AG09319 (cell line): ENCODE measurements at places on chromosomes 1 and 21.

GRCh38 chr1:48182439-48182838 is 40.1 kb upstream of the SLC5A9 start:
- DNase-seq: no peak

- DNase-seq: peak; percentile 89
Measured at GRCh38 chr1:59367301-59368007, 70.6 kb downstream of the FGGY start.

DNA sequence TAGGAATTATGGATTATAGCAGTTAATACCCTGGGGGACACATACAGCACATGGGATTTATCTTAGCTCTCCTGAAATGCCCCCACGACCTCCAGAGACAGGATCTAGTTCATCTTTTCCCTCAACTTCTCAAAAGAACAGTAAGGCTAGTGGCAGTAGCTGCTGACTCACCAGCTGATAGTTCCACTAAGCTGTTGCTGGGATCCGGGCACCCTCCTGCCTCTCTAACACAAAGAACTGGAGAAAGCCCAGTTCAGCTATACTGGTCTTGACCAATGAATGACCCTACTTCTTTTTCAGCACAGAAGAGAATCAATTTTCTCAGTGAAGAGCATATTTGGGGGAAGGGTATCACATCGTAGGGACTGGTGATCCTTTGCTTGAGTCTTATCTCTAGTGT is 84.1 kb downstream of the PGBD5 start:
- no peak for DNase-seq

GRCh38 chr1:161258439-161259344 is at the start of gene PCP4L1:
Gene PCP4L1 (plus strand): TSS chr1:161258745. CDS start chr1:161258975, 230 bp downstream.
- no peak for DNase-seq

- DNase-seq: peak; percentile 18
Measured at GRCh38 chr1:24805534-24806301, 60.5 kb downstream of the CLIC4 start.

DNA sequence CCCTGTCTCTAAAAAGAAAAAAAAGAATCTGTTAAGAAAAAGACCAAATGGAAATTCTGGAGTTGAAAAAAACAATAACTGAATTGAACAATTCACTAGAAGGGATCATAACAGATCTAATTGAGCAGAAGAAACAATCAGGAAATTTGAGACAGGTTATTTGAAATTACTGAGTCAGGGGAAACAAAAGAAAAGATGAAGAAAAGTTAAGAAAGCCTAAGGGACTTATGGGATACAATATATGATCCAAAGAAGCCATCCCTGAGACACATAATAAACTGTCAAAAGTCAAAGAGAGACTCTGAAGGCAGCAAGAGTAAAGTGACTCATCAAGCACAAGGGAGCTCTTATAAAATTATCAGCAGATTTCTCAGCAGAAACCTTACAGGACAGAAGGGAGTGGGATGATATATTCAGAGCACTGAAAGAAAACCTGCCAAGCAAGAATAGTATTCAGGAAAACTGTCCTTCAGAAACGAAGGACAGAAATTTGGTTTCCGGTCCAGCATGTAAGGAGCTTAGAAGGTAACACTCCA is 44.5 kb downstream of the SLC2A1 start:
- no peak for DNase-seq

DNA sequence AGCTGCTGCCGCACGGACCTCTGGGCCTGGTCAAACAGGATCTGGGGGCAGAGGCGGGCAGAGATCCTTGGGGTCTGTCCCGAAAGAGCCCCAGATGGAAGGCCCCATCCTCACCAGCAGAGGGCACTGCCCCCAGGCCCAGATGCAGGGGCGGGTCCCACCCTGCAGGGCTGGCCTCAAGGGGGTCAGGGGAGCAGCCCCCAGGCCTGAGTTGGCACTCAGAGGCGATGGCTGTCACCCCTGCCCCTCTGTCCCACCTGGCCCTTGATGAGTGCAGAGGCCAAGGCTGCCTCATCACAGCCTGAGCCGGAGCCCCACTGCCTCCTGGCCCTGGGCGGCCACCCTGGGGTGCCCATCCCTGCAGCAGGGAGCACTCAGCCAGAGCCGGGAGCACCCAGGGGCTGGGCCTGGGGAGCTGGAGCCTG is 5.7 kb downstream of the ACAP3 start:
- DNase-seq: no peak

GRCh38 chr1:225919906-225920305 is 4.1 kb downstream of the PYCR2 start:
- peak; percentile 71 for DNase-seq

- no peak for DNase-seq
Measured at GRCh38 chr1:39250460-39251240, 46.2 kb downstream of the MACF1 start.

DNA sequence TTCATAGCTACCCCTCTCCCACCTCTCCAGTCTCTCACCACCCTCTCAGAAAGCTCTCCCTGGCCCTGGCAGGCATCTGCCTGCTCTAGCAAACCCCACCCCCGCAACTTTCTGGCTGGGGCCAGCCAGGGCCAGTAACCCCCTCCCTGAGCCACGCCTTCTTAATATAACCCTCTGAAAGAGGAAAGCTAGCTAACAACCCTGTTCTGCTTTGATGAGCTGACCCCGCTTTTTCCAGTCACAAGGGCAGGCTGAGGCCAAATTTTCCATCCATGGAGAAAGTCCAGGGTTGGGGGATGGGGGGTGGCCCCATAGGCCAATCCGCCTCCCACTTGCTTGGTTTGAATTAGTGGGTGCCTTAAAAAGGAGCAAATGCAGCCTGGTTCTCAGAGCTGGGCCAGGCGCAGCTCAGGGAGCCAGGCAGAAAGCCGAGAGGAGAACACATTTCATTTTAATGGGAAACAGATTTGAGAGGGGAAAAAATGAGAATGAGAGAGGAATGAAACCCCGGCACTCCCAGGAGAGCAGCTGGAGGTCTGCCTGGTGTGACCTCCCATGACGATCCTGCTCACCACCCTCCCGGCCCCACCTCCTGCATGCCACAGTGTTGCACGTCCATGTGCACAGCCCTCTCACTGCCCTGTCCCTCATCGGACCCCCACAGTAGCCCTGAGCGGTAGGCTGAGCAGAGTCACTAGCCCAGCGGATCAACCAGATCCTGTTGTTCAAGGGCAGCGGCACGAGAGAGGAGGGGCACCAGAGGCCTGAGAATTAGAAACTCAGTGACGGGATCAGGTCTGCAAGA is 62.3 kb downstream of the OPTC start:
- peak; percentile 84 for DNase-seq

GRCh38 chr1:211876851-211877590 is 46.5 kb upstream of the LPGAT1 start:
- no peak for DNase-seq

DNA sequence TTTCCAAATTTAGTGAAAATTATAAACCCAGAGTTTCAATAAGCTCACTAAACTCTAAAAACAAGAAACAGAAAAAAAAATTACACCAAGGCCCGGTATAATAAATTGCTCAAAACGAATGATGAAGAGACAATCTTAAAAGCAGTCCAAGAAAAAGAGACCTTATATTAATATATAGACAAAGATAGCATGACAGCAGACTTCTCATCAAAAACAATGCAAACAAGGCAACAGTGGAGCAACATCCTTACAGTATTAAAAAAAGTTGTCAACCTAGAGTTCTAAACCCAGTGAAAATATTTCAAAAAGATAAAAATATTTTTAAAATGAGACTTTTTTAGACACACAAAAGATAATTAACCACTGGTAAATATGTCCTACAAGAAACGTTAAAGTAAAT is 46.7 kb downstream of the KIFAP3 start:
- DNase-seq: no peak

GRCh38 chr1:94935034-94935433 is 8.1 kb upstream of the CNN3 start:
- DNase-seq: no peak

- no peak for DNase-seq
Measured at GRCh38 chr1:172185211-172185610, 235.3 kb upstream of the C1orf105 start.

DNA sequence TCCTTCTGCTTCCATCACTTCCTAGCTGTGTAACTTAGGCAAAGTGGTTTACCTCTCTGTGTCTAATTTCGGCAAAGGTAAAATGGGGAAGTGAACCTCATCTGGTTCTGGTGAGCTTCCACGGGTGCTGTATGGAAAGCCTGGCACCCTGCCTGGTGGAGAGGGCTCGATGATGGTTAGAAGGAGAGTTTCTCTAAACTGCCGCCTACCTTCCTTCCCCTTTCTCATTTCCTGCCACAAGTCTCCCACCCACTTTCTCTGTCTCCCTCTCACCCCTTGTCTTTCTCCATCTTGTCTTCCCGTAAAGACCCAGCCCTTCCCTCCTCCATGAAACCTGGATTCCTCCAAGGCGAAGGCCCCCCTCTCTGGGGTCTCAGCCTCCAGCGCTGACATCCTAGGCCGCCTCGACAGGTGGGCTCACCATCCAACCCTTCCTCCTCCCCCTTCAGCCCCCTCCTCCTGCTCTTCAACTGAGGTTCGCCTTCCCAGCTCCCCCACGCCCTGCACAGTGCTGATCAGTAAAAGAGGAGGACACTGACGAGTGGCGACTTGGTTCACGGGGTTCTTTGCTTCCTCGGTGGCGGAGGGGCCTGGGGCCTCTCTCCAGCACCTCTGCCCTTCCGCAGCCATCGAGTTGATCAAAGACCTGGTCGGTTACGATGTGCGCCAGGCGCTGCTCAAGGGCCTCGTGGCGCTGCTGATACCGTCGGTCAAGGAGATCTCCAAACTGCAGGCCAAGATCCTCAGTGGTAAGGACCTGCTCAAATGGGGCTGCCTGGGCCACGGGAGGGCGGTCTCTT is 7.3 kb downstream of the RNU5D-1 start:
- DNase-seq: no peak

DNA sequence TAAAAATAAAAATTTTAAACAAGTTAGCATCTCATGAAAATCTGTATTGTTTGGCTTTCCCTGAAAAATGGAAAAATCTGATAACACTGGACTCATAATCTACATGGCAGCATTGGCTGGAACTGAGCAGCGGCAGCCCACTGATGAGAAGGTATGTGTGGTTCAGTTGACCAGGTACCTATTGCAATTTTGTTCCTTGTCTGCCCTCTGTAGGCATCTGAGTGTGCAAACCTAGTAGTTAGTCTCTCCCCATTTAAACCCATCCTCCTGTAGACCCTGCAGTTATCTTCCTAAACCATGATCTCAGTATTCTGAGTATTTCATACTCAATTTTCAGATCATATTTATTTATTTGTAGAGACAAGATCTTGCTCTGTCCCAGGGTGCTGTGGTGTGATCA is 59.4 kb upstream of the SERBP1 start:
- no peak for DNase-seq

- no peak for DNase-seq
Measured at GRCh38 chr1:106456832-106457231, 599.6 kb upstream of the PRMT6 start.

DNA sequence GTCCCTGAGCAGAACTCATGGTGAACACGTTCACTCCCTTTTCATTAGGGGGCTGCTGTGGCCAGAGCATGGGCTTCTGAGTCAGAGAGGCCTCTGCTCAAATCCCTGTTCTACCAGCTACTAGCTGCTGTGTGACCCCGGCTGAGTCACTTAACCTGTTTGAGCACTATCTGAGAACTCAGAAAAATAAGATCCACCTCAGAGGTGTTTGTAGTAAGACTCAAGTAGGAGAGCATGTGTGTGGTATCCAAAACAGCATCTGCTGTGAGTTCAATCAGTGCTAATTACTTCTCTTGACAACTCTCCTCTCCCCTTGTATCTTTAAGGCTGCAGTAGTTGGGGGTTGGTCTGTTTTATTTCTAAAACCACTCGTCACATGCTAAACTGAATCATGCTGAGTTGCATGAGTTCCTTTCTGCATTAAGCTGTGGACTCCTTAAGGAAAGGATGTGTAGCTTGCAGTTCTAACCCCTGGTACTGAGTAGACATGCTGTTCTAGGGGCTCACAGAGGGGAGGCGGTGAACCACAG is 39.7 kb upstream of the JUN start:
- no peak for DNase-seq

- DNase-seq: no peak
Measured at GRCh38 chr1:189374816-189375215, 1102.8 kb downstream of the BRINP3 start.

GRCh38 chr21:32795376-32795775 is 23.8 kb upstream of the PAXBP1 start:
- no peak for DNase-seq

DNA sequence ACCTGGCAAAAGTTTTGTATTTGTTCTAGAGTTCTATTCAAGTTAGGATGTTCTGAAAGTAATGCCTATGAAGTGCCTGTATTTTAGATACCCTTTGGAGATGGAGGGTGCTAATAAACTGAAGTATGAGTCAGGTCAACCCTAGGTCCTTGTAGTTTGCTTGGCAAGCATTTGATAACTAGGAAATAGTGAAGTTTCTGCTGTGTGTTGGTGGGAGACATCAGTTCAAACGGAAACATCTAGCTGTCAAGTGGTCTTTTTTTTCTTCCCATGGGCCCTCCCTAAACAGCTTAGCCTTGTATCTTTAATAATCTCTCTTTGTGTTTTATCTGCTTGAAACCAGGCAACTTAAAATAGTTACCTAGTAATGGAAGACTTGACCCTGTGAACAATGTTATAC is 4.5 kb downstream of the MRPS6 start:
- no peak for DNase-seq

DNA sequence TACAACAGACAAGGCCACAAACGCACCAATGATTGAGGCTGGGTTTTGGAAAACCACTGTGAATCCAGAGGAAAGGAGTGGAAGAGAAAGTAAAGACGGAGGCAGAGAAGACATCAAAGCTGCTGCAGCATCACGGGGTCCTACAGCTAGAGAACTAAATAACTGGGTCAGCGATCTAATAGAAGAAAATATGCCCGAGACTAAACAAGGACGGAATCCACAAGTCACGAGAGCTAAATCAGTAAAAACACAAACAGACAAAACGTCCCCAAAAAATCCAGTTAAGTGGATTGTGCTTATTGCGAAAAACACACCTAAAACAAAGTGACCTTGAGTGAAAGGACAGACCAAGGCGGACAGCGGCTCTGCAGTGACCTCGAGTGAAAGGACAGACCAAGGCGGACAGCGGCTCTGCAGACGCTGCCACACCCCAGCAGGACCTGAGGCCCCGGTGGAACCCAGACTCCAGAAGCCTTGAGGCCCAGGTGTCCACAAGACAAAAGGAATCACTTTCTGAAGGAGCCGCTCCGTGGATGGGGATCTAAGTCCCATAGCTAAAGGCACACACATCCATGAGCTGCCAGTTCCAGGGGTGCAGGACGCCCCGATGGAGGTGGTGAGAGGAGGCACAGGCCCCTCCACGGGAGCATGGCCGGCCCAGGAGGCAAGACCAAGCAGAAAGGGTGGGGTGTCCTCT is 6.0 kb downstream of the FTCD start:
- DNase-seq: no peak

DNA sequence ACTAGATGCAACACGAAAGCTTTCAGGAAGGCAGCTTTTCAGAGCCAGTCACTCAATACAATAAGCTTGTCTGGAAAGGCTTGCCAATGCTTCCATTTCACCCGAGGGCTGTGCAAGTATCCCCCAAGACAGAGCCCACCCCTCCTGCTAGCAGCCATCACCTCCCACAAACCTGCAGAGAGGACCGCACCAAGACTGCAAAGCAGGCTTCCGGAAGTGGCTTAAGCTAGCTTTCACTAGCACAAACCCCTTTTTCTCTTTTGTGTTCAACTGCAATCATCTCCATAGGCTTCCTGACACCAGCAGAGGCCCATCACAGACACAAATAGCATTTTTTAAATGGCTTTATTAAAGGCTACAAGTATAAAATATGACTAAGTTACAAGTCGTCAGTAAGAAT is 31.5 kb downstream of the C1orf198 start:
- DNase-seq: no peak
